ENCODE measurements at places on chromosomes 6 and 20.

DNA sequence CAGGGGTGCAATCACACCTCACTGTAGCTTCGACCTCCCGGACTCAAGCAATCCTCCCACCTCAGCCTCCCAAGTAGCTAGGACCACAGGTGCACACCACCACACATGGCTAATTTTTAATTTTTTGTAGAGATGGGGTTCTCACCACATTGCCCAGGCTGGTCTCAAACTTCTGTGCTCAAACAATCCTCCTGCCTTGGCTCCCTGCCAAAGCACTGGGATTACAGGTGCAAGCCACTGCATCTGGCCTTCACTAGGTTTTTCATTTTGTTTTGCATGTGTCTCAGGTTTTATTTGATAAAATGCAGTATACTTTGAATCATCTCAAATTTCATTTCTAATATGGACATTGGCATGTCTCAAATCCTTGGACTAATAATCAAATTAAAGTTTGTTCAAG lies 98.7 kb downstream of the SLC16A10 start:
- no peak for DNase-seq

DNA sequence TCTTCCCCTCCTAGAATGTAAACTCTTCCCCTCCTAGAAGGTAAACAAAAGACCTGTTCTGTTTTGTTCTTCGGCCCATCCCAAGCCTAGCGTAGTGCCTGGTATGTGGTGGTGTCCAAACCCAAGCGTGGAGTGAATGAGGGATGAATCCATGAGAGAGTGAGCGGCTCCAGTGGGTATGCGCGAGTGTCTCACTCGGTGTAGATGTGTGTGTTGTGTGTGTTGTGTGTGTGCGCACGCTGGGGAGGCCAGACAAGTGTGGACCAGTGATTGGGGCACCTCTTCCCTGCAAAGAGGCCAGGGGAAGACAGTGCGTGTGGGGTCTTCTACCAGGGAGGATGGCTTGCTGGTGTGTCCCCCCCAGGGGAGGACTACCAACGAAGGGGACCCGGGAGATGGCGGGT lies 392 bp upstream of the SLC2A10 start:
- no peak for DNase-seq

DNA sequence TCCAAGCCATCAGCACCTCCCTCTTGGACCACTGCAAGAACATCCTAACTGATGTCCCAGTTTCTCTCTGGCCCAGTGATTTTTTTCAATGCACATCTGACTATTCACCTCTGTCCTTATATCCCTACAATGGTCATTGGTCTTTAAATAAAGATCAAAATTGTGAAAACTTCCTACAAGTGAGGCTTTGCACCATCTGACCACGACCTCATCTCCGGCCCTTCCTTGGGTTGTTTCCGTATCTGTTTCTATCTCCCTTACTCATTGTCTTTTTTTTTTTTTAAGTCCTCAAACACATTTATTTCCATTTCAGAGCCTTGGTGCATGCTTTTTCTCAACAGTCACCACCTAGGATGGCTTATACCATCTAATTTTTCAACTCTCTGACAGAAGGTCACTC lies 88.1 kb downstream of the IPCEF1 start:
- no peak for DNase-seq

DNA sequence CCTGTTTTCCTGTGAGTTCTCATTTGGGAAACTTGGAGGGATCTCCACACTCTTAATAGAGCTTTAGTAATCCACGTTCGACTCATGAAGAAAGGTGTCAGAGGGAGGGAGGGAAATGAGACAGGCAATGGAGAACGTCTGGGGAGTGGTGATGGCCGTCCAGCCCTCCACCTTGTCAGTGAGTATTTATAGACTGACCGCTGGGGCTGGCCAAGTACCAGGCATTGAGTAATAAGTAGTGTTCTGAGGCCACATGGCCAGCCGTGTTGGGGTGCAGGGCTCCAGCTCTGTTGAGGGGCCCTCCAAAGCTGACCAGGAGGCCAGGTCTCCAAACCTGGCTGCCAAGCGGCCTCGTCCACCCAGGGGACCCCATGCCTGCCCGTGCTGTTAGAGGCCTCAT lies 11.3 kb upstream of the DSN1 start:
- DNase-seq, result no peak

DNA sequence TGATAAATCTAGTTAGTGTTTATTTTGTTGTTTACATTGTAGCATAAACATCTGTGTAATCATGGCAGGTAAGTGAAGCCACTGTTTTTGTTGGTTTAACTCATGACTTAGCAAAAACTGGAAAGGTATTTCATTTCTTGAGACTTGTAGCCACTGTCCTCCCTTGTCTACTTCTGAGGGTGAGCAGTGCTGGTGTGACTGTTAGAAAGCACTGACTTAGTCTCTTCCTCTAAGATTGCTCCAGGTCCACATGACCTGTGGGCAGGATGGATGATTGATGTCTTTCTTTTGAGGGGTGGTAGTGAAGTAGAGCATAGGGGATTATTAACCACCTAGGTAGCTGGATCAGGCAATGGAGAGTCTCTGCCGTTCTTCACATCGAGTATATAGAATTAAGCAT lies 203.8 kb downstream of the ARID1B start:
- DNase-seq, result no peak

DNA sequence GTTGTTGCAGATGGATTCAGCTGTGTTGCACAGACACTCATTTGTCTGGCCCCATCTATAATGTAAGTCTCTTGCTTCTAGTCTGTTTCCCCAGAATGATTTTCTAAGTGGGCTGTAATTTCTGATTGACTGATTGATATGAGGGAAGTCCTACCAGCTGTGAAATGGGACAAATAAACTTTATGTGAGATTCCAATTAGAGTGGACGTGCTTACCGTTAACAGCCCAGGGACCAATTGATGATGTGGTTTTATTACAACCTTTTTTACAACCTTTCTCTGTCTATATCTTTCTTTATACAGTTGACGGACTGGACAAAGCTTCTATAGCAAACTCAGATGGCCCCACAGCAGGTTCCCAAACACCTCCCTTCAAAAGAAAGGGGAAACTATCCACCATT lies 33.9 kb downstream of the PHACTR2 start:
- no peak for DNase-seq

GRCh38 chr6:87848616-87849015 lies 146.6 kb upstream of the AKIRIN2 start:
- DNase-seq, result no peak

DNA sequence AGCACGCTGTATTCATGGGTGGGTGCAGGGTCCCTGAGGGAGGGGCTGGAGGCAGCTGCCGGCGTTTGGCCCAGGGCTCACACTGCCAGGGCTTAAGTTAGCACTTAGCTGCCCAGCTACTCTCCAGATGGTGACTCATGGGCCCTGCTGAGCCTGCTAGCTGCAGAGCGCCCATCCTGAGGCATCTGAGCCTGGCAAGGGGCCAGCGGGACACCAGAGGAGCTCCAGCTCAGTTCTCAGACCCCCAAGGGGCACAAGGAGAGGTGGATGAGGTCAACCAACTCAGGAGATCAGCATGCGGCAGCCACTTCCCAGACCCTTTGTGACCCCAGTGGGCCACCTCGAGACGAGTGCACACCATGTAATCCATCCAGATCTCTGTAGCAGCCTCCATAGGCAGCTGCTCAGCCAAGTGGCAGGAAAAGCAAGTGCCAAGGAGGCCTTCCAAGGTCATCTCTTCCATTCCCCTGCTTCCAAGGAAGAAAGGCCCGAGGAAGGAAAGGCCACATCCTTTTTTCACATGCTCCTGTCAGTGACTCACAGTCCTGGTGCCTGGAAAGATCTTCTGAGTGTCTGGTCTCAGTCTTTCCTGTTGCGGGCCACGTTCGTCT lies 35.3 kb downstream of the FOXP4 start:
- DNase-seq, result no peak

DNA sequence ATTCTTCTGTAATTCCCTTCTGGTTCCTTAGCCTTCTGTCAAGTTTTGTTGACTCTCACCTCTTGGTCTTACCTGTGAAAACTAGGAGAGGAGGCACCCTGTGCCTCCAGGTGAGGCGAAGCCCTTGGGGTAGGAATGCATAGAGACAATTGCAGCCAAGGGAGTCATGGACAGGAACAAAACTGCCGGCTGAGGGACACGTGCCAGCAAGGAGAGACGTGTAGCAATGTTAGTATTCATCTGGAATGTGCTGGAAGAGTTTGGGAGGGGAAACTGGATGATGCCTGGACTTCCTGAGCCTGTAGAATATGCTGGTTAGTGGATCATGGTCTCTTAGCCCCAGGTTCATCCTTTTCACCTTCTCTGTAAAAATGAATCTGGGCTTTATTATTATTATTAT lies 3.9 kb upstream of the TIAM2 start:
- DNase-seq, result no peak

DNA sequence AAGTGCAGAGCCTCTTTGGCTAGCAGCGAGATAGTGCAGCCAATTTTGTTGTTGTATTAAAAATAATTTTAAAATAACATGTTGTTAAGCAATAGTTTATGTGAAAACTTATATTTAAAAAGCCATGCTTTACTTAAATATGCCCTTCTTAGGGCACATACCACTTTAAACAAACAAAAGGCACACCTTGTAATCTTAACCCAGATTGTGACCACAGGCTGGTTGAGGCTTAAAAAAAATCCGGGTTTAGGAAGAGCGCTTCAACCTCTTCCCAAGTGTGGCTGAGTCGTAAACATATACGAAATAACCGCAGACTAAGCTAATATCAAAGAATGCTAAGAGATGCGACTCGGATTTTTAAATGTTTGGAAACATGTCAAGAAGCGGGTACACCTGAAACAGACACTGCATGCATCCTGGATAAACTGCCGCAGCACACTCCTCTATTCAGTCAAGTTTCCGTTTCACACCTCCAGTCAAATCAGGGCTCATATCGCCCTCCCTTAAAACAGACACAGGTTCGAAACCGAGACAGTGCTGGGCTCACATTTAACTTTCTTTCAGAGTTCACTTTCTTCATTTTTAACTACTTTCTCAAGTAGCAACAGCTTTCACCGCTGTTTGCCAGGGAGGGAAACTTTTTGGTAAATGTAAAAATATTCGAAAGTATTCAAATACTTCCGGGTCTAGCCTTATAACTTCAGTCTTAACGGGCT lies 1.5 kb downstream of the DEK start:
- peak; percentile 40 for DNase-seq

GRCh38 chr6:60671369-60671768 lies 1614.7 kb downstream of the KHDRBS2 start:
- DNase-seq, result no peak

GRCh38 chr6:11263291-11263775 lies 30.9 kb upstream of the NEDD9 start:
- no peak for DNase-seq

DNA sequence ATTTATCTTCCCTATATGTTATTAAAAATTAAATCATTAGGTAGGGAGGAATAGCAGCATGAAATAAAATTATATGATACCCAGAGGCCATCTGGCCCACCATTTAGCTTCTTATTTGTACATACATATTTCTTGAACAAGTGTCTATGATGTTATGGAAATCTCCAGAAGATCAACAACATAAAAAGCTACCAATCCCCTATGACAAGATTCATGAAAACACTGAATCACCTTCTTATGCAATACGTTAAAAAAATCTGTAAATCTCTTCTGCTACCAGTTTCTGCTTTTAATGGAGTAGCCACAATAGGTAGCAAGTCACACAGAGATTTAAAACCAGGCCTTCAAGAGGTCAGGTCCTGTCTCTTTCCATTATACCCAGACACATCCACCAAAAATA lies 125.8 kb upstream of the ENPP5 start:
- no peak for DNase-seq

DNA sequence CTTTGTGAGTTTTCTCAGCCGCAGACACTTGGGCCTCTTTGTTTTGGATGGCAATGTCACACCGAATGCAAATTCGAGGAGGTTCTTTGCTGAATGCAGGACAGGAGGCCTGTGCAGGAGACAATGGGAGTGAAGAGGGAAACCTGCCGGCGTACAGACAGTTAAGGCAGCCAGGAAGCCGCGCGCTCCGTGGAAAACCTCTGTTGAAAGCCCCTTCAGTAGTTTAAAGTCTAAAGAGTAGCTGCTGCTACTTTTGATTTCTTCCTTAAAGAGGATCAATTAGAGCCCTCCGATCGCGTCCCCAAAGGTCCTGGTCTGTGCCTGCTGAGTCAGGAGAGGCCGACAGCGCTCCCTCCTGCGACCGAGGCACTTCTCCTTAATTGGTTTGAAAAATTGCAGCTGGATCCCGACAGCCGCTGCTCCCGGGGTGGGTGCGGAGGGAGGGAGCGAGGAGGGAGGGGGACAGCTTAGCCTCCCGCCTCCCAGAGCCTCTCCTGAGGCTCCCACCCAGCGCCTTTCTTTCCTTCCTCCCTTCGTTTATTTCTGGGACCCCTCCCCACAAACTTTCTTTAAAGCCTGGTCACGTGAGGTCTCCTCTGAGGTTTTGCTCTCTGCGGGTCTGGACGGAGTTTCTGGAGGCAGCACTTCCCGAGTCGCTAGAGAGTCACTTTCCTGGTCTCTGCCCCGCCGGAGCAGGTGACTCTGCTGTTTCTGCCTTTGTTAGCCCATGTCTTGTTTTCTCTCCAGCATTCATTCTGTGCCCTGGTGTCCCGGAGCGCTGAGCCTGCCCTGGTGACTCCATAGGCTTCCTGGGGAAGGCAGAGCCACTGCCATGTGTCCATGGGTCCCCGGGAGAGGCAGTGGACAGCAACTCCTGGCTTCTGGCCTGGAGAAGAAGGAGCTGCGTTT lies 22.3 kb upstream of the RPP40 start:
- DNase-seq, result no peak

- DNase-seq, result no peak
These were observed 28.6 kb downstream of the GNAS-AS1 start for GRCh38 chr20:58822149-58822548.

DNA sequence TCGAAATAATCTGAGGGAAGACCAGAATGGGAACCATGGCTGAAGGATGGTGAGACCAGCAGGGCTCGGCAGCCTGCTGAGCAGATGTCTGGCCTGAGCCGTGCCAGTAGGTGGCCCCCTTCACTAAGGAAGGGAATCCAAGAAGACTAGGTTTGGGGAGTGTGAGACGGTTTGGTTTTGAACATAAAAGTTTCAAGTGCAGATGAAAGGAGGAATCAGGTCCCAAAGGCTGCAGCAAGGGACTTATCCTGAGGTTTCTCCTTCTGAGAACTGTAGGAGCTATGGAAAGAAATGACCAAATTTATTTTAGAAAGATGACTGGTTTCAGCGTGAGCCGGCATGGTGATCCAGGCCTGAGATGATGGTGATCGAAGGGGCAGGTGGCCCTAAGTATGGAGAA lies 4.6 kb upstream of the OSER1 start:
- DNase-seq, result no peak

GRCh38 chr6:11132194-11132888 lies 20.8 kb upstream of the ERVFRD-1 start:
- no peak for DNase-seq

- no peak for DNase-seq
These were observed 1.5 kb downstream of the COL12A1 start for GRCh38 chr6:75204217-75204958.

Data from stimulated activated CD8-positive, alpha-beta memory T cell treated with anti-CD3 and anti-CD28 coated beads, Interleukin-7, amount 100 ng/mL, for 48 hours (primary cell).